ENCODE measurements at places on chromosomes 5 and 9.

- DNase-seq = no peak
Observed at GRCh38 chr9:109861499-109861898, 81.5 kb downstream of the PALM2AKAP2 start.

DNA sequence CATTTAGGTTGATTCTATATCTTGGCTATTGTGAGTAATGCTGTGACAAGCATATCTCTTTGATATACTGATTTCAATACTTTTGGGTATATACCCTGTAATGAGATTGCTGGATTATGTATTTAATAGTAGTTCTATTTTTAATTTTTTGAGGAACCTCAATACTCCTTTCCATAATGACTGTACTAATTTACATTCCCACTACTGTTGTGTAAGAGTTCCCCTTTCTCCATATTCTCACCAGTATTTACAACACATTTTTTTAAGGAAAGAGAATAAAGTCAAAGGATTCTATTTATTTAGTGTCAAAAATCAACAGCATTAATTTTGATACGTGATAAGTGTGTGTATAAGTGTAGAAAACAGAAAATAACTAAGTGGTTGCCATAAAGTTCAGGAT lies 356.4 kb upstream of the EDIL3 start:
- no peak for DNase-seq

DNA sequence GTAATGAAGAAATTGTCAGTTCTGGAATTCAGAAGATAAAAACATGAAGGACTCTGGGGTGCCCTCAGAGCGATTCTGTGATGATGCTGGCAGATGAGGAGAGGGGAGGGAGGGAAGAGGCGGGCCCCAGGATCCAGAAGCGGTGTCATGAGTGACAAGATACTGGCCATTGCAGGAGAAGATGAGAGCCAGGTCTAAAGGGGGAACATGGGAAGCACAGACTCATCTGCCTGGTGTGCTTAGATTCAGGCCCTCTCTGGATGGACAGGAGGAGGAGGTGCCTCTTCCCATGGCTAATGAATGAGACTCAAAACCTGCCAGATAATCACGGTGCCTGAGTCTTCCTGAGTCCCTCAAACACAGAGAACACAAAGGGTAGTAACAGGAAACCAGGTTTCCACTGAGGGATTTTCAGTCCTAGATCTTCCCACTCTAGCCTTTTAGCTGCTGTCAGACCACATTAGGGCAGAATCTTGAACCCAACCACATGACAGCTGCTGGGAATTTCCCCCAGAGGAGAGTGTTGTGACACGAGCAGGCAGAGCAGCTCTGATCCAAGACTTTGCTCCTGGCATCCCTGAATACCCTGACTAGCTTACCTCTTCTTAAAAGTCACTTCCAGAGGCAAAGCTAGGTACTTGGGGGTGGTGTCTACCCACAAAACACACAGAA lies 28.2 kb upstream of the HSPA9 start:
- no peak for DNase-seq

DNA sequence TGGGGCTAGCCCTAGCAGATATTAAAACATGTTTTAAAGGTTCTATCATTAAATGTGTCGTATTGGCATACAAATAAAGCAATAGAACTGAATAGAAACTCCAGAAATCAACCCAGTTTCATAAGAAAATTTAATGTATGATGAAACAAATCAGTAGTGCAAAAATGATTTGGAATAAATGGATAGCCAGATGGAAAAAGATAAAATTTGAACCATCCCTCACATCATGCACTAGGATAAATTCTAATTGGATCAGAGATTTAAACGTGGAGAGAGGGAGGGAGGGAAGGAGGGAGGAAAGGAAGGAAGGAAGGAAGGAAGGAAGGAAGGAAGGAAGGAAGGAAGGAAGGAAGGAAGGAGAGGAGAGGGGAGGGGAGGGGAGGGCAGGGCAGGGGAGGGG lies 235.3 kb downstream of the SEC61B start:
- no peak for DNase-seq

DNA sequence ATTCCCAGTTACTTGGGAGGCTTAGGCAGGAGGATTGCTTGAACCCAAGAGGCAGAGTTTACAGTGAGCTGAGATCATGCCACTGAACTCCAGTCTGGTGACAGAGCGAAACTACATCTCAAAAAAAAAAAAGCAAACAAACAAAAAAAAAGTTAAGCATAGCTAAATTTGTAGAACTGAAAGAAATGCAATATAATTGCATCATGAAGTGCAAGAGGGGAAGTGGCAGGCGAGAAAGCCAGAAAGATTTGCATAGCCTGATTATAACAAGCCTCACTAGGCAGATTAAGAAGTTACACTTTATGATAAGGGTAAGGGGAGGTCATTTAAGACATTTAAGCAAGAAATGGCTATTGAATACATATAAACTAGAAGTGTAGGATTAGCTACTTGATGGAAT lies 187.1 kb downstream of the EDIL3 start:
- no peak for DNase-seq

- DNase-seq = no peak
Observed at GRCh38 chr5:765948-766631, 18.4 kb downstream of the ZDHHC11B start.

- no peak for DNase-seq
Observed at GRCh38 chr9:34651321-34651720, 664 bp upstream of the IL11RA start.

GRCh38 chr5:87770601-87771121 lies 357.9 kb upstream of the CCNH start:
- no peak for DNase-seq

DNA sequence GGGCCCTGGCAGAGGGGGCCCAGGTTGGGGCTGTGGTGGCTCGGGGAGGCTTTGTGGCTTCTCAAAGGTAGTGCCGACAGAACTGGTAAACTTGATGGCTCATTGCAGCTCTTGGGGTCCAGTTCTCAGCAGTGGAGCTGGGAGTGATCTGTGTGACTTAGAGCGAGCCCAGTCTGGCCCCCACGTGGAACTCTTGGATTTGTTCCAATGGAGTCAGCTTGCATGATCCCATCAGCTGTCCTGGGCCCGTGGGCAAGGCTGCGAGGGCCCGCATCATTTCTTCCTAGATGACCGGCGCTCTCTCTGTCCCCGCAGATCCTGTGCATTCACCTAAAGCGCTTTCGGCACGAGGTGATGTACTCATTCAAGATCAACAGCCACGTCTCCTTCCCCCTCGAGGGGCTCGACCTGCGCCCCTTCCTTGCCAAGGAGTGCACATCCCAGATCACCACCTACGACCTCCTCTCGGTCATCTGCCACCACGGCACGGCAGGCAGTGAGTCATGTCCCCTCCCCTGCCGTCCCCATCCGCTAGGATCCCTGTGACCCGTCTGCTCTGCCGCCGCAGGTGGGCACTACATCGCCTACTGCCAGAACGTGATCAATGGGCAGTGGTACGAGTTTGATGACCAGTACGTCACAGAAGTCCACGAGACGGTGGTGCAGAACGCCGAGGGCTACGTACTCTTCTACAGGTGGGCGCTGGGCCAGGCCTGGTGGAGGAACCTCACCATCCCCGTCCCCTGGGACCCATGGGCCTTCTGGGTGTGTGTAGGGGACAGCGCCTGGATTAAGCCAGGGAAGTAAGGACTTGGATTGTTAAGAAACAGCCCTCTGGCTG lies 39.2 kb downstream of the USP20 start:
- no peak for DNase-seq

- no peak for DNase-seq
Observed at GRCh38 chr5:79516986-79517385, 3.1 kb upstream of the HOMER1 start.

GRCh38 chr9:89383030-89383720 lies 64.9 kb downstream of the SECISBP2 start:
- no peak for DNase-seq

GRCh38 chr5:141001446-141001843 lies 35.2 kb downstream of the PCDHAC2 start:
- DNase-seq = no peak

GRCh38 chr5:6088706-6089105 lies 289.6 kb downstream of the MED10 start:
- no peak for DNase-seq

- DNase-seq = no peak
Observed at GRCh38 chr5:32004404-32004803, 169.7 kb downstream of the GOLPH3 start.

- no peak for DNase-seq
Observed at GRCh38 chr9:89753472-89754055, 148.8 kb downstream of the GADD45G start.

GRCh38 chr9:33184963-33185362 lies 17.8 kb upstream of the B4GALT1 start:
- no peak for DNase-seq

DNA sequence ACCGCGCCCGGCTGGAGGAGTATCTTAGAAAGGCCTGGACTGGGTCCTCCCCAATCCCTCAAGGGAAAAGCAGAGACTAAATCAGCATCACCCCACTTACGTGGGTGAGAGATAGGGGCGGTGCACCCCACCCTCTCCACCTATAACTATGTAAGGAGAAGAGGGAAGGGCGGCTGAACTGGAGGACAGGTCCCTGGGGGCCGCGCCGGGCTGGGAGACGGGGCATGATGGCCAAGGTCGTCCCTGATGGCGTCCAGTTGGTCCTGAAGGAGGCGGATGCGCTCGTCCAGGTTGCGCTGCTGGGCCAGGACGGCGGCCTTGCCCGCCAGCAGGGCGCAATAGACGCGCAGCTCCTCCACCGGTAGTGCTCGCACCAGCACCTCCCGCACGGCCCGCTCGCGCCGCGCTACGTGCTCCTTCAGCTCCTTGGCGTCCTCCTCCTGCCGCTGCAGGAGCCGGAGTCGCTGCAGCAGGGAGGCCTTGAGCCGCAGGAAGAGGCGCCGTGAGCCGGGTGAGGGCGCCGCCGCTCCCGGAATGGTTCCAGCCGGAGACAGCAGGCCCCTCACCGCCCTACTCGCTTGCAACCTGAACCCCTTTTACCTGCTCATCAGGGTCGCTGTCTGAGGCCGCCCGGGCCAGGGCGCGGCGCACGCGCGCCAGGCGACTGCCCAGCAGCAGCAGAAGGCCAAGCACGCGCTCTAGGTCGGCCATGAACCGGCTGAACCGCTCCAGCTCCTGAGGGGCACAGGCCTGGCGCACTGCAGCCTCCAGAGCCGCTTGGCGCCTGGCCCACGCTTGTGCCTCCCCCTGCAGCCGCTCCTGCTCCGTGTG lies 7.6 kb downstream of the SHROOM1 start:
- no peak for DNase-seq

- no peak for DNase-seq
Observed at GRCh38 chr5:92836855-92837755, 743.9 kb downstream of the NR2F1-AS1 start.

DNA sequence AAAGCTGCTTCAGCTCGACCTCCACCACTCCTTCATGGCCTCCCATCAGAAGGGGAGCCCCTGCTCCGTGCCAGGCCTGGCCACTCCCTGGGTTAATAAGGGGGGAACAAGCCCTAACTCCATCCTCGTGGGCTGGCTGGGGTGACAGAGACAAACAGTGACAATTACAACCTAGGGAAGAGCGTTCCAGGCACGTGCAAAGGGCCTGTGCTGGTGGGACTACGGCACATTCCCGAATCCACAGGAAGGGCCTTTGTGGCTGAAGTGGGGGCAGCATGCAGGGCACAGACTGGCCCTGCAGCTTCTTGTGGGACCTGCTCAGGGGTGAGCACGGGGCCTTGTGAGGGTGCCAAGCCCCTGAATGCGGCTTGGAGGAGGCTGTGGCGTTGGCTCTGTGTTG lies 157.4 kb downstream of the C9orf50 start:
- DNase-seq = no peak

GRCh38 chr9:14525856-14526255 lies 167.4 kb downstream of the ZDHHC21 start:
- DNase-seq = no peak

- DNase-seq = no peak
Observed at GRCh38 chr5:143228597-143229293, 174.7 kb downstream of the NR3C1 start.

DNA sequence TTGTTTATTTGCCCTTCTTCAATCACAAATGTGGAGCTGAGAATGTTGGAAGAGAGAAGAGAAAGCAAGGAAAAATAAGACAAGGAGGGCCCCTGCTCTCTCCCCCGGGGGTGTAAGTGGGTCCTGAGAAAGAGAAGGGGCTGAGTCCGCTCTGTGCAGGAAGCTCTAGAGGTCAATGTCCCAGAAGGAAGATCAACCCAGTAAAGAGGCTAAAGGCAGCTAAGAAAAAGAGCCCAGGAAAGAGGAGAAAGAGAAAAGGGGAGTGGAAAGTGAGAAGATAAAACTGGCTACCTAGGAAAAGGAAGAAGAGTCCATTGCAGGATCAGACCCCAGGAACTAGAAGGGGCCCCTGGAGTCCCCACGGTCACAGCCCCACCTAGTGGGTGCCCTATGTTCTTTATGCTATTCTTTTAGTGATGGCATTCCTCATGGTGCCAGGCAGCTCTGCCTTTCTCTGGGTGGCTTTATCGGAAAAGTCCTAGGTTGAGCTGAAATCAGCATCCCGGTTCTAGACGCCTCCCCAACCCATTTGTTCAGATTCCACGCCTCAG lies 583.4 kb downstream of the ACTL7B start:
- DNase-seq = no peak

DNA sequence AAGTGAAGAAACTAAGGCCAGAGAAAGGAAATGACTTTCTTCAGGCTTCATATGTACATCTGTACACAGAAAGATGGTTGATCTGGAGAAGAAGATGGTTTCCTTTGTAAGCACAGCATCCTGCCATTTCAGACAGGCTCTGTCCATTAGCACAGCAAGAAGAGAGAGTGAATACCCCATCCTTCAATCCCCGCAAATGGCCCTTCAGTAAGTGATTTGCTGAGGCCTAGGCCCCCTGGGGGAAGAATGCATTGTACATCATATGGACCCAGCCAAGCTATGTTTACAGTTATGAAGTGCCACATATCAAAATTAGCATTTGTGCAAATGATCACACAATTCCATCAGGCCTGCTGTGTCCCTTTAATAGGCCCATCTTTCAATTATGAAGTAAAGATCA lies 657.4 kb downstream of the BRINP1 start:
- no peak for DNase-seq

DNA sequence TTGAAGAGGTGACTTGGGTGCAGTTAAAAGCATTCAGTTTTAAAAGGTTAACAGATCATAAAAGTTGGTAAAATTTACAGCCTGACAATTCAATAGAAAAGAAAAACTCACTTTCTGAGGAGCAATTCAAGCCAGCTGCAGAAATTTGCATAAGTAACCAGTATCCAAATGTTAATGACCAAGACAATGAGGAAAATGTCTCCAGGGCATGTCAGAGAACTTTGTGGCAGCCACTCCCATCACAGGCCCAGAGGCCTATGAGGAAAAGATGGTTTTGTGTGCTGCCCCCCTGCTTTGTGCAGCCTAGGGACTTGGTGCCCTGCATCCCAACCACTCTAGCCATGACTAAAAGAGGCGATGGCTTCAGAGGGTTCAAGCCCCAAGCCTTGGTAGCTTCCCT lies 1406.5 kb upstream of the ACO1 start:
- DNase-seq = no peak

- peak; percentile 24 for DNase-seq
Observed at GRCh38 chr9:18442629-18443491, 31.1 kb upstream of the ADAMTSL1 start.

DNA sequence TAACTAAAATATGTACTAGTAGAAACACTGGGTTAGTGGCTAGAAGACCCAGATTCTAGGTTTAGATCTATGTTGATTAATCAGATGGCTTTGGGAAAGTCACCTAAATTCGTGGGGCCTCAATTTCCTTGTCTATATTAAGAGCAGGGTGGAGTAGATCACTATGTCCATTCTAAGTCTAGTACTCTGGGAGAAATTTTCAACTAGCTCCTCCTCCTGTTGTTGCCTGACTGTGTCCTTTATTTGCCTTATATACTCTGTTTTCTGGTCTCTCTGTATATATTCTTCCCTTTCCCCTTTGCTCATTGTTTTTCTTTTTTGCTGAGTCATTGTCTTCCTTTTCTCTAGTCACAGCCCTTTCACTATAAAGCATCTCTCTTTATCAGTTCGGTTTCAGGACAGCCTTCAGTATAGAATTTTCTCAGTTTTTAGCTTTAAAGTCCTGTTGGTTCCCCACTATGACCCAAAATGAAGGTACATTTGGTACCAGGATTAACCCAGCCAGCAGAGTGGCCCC lies 44.5 kb upstream of the CDH6 start:
- no peak for DNase-seq

All from stimulated activated CD8-positive, alpha-beta memory T cell treated with anti-CD3 and anti-CD28 coated beads, Interleukin-2, amount 100 ng/mL, for 48 hours (primary cell).